ENCODE measurements at places on chromosomes 7 and 10. TPM values are rescaled to one million over a fixed set of nuclear protein-coding genes. Genes with fewer than 3 reads are reported as not detected.

PRPS1L1 gene
- polyA plus RNA-seq, result not detected

AKR1D1 gene
- not detected for polyA plus RNA-seq

SOSTDC1 gene
- polyA plus RNA-seq, result 0.11 TPM

ZNF746 gene
- 4.6 TPM for polyA plus RNA-seq

RHBDD2 gene
- polyA plus RNA-seq, result 34.9 TPM

Measured in AG04450 (cell line).